CD4-positive, CD25-positive, alpha-beta regulatory T cell (primary cell): ENCODE measurements at places on chromosomes 1 and 21.

GRCh38 chr1:210081494-210081893 lies 143.5 kb downstream of the SYT14 start:
- DNase-seq, result no peak

- peak; percentile 5 for DNase-seq
Observed at GRCh38 chr1:198880818-198881597, 242.2 kb downstream of the PTPRC start.

- no peak for DNase-seq
Observed at GRCh38 chr1:211352465-211352864, 25.8 kb downstream of the TRAF5 start.

- DNase-seq, result no peak
Observed at GRCh38 chr1:248926401-248927182, 20.6 kb downstream of the PGBD2 start.

DNA sequence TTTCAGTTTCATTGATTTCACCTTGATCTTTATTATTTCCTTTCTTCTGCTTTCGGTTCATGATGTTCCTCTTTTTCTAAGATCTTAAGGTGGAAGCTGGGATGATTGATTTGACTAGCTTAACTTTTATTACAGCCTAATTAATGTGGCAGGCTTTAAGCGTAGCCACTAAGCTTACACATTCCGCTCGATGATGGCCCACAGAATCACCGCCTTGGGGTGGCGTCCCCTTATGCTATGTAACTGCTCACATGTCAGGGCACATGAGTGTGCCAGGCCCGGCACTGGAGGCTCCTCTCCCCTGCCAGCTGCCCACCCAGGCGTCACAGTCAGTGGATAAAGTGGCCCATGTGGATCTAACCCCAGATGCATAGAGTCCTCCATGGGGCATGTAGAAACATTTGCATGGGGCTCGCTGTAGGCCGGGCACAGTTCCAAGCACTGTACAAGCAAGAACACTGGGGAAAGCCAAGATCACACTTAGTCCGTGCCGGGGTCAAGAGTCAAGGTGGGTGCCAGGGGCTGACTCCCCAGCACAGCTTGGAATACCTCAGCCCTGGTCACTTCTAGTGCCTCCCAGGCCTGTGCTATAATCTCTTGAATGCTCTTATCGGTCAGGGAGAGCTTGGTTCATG lies 41.7 kb downstream of the PKNOX1 start:
- no peak for DNase-seq

DNA sequence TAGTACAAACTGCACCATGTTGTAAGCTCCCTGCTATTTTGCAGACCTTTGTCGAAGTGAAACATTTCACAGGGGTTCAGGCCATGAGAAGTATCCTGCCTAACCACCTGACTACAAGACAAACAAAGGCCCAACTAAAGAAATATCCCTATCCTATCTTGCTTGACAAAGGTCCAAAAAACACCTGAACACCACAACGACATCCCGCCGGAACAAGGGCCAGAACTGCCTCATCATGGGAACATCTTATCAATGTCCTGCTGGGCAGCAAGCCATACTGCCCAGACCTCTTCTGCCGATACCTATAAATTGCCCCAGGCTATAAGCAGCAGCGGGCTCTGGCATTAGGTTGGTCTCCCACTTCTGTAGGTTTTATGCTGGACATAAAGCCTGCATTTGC lies 12.3 kb downstream of the MYSM1 start:
- DNase-seq, result no peak

- DNase-seq, result no peak
Observed at GRCh38 chr21:40313260-40313659, 446.0 kb downstream of the PCP4 start.

- no peak for DNase-seq
Observed at GRCh38 chr1:76843821-76844464, 23.3 kb upstream of the ST6GALNAC5 start.
